Adipocyte (in vitro differentiated cells): ENCODE measurements at places on chromosomes 4 and X.

DNA sequence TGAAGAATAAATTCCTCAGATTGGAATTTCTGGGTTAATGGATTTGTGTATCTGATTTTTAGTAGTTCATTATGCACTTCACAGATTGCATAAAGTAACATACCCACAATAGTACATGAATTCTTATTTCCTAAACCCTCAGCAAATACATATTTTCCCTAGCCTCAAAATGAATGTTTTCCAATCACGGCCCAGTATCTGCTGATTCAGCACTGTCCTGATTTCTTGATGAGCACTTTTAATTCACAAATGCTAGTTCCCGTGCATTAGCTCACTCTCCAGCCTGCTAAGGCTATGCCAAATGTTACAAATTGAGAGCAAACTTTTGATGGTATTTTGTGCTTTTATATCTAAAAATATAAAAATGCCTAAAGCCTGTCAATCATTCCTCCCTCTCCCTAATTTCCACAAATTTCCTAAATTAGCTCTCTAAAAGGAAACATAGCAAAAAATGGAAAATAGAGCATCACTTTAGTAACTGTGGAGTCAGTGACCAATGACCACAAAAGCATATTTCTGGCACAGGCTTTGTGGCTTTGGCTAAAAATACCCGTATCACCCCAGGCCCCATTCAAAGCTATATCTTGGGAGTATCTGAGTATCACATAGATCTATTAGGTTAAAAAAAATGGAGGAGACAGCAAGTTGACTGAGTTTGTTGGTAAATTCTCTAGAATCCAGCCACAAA lies 75.5 kb downstream of the NAF1 start:
- DNase-seq: no peak

GRCh38 chrX:30888526-30889146 lies 418 bp downstream of the TAB3 start:
- peak; percentile 39 for DNase-seq

DNA sequence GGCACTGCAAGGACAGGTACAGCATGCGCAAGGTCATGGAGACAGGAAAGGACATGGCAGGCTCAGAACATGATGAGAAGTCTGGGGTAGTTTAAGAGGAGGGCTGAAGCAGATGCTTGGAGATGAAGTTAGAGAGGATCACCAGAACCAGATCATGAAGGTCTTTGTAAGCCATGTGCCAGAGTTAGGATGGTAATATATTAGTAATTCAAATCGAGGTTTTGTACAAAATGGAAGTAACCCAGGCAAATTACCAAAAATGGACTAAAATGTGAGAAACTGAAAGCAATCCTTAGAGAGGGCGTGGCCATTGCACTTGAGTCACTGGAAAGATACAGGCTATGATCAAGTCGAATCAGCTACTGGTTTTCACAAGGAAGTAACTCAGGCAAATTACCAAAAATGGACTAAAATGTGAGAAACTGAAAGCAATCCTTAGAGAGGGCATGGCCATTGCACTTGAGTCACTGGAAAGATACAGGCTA lies 13.5 kb downstream of the RXFP1 start:
- DNase-seq: peak; percentile 46

- DNase-seq: peak; percentile 42
Measured at GRCh38 chrX:119145241-119145653, 17.6 kb upstream of the KIAA1210 start.

DNA sequence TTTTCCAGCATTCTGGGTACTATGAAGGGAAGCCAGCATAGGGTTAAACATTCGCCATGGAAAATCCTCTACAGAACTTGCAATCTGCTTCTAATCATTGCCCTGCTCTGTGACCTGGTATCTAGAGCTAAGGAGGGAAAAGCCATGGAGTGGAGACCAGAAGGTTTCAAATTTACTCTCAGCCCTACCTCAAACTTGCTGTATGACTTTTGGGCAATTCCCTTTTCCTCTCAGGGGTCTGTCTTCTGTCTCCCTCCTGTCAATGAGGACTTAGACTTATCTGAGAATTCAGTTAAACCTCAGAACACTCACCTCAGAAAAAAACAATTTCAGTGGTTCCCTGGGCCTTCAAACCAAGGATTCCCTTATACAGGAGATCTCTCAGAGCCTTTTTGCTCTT lies 29.1 kb downstream of the ARHGEF9 start:
- DNase-seq: no peak
